ENCODE measurements at places on chromosomes 11 and 22.
A peak's percentile ranks its signal among the peaks of the same experiment; 100 is the strongest.

- DNase-seq = no peak
Measured at GRCh38 chr22:38786631-38787030, 7.3 kb downstream of the DNAL4 start.

DNA sequence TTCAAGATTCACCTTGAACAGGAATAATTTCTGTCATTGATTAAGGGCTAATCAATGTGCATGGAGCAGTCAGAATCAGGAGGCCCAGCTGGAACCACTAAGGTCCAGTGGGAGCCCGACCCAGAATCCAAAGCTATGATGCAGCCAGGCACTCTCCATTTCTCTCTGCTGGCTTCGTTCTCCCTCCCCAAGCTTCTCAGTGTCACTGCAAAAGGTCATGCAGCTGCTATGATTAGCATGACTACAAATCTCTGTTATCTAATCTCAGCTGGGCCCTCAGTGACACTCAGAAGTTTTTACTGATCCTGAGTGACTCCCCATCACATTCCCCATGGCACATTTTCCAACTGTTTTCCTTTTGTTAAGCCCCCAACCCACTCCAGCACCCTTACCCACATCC lies 31.1 kb upstream of the PRSS23 start:
- DNase-seq = no peak

DNA sequence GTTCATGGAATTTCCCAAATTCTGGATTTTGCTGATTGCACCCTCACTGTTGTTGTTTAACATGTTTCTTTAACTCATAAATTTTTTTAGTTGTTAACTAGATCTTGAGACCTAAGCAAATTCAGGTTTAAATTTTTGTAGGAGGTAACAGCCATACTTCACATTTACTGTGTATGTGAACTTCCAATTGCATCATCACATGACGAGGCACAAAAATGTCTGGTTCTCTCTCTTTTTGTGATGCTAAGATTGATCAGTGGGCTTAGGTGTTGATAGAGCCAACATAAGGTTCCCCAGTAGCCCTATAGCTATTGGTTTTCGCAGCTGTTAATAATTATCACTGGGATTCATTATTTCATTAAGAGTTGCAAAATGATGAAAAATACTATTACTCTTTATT lies 277.5 kb downstream of the TMEM135 start:
- no peak for DNase-seq

DNA sequence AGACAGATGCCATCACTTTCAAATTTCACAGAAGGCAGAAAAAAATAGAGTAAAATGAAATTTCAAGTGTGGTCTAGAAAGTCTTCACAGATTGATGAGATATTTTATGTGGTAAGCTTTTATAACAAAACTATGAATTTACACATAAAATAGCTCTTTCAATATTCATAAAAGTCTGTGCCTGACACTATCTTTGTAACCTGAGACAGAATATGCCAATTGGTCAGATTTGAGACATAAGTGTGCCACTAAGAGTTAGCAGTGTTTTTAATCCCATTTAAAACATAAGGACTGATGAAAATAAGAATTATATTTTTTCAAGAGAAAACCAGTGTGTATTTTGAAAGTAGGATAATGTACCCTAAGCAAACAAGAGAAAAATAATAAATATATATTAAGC lies 769.5 kb upstream of the LUZP2 start:
- DNase-seq = no peak

- no peak for DNase-seq
Measured at GRCh38 chr11:128627666-128628324, 40.4 kb upstream of the ETS1 start.

DNA sequence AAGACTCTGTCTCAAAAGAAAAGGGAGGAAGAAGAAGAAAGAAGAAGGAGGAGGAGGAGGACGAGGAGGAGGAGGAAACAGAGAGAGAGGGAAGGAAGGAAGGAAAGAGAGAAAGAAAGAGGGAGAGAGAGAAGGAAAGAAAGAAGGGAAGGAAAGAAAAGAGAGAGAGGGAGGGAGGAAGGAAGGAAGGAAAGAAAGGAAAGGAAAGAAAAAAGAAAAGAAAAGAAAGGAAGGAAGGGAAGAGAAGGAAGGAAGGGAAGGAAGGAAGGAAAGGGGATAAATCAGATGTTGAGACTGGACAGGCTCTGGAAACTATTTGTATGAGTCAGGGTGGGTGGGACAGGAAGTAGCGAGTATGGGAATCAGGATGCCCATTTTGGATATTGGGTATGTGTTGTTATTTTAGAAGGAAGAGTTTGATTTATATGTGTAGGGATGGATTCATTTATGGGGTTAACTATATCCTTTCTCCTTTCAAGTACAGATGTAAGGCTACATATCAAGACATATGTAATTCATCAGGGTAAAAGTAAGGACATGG lies 6.0 kb upstream of the RPL3 start:
- no peak for DNase-seq

DNA sequence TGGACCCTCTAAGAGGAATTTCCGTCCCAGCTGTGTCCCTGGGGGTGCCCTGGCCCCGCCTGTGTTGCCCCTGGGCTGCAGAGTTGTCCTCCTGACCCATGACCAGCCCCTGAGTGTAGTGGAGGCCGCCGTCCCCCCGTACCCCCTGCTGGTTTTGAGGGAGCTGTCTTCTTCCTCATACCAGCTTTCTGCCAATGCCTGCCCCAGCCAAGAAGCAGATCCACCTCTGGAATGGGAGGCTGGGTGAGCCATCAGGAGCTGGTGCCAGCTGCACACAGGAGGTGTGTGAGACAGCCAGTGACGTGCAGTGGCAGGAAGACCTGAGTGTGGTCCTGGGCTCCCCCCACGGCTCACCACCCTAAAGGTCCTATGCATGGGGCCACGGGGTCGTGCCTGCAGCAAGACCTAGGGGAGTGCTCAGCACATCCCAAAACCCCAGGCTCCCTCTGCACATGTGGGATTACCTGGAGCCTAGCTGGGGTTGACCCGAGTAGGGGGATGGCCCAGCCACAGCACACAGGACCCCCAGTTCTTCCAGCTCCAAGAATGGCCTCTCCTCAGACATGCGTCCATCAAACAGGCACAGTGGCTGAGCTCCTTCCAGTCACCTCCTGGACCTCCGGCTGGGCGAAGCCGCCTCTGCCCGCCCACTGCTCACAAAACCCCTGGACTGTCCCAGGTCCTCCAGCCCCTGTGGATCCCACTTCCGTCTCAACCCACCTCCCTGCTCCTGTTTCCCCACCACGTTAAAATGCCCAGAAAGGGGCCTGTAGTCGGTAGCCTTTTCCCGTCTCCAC lies 647.6 kb downstream of the BRD1 start:
- no peak for DNase-seq

- DNase-seq = peak; percentile 66
Measured at GRCh38 chr22:27987557-27987956, 68.5 kb upstream of the PITPNB start.
